ENCODE measurements at places on chromosomes 11 and 22.
A peak's percentile ranks its signal among the peaks of the same experiment; 100 is the strongest.

GRCh38 chr11:28736256-28736655, 628.1 kb downstream of the METTL15 start:
- DNase-seq = no peak

- DNase-seq = no peak
Observed at GRCh38 chr11:105553025-105553424, 56.8 kb upstream of the GRIA4 start.

DNA sequence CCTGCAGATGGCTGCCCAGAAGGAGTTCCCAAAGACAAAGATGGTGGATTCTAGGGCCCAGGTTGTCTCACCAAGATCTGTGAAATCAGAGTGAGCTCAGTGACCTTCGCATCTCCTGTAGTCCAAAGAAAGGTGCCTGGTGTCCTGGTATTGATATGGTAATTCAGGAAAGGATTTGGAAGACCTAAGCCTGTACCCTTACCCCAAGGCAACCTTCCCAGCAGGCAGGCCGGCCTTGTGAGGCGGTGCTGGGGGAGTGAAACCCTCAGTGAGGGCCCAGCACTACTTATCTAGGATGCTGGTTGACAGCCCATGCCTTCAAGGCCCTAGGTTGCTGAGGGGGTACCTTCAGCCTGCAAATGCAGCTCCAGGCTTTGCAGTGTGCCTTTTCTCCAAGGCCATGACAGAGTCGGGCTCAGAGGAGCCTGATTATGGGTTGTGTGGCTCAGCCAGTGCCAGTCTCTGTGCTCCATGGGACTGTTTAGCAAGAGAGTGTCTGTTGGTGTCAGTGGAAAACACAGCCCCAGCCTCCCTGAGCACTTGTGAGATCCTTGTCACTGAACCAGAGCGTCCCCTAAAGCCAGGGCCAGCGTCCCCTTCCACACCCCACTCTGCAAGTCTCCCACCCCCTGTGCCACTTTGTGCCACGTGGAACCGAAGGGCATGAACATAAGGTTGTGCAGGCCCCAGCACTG, 72.8 kb upstream of the MYOD1 start:
- DNase-seq = peak; percentile 3

GRCh38 chr11:23090659-23091058, 230.4 kb upstream of the CCDC179 start:
- no peak for DNase-seq

GRCh38 chr11:100821198-100821597, 134.1 kb downstream of the ARHGAP42 start:
- no peak for DNase-seq

DNA sequence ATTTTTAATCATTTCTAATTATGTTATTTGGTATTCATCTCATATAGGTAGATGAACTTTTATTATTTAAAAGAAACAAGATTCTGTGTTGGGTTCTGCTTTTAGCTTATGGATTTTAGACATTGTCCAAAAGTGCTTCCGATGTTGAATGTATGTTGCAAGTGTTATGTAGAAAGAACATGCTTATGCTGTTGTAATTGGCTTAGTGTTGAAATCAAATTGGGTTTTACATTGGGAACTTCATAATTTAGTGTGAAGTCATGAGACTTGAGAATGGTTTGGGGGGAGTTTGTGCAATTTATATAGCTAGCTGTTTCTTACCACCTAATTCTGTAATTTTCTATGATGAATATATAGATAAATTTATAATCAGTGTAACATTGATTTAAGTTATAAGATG, 3.6 kb downstream of the MTMR3 start:
- no peak for DNase-seq
